ENCODE measurements at places on chromosomes 1 and 21.

GRCh38 chr1:20400341-20401177 lies 85.5 kb downstream of the CAMK2N1 start:
- DNase-seq: no peak

DNA sequence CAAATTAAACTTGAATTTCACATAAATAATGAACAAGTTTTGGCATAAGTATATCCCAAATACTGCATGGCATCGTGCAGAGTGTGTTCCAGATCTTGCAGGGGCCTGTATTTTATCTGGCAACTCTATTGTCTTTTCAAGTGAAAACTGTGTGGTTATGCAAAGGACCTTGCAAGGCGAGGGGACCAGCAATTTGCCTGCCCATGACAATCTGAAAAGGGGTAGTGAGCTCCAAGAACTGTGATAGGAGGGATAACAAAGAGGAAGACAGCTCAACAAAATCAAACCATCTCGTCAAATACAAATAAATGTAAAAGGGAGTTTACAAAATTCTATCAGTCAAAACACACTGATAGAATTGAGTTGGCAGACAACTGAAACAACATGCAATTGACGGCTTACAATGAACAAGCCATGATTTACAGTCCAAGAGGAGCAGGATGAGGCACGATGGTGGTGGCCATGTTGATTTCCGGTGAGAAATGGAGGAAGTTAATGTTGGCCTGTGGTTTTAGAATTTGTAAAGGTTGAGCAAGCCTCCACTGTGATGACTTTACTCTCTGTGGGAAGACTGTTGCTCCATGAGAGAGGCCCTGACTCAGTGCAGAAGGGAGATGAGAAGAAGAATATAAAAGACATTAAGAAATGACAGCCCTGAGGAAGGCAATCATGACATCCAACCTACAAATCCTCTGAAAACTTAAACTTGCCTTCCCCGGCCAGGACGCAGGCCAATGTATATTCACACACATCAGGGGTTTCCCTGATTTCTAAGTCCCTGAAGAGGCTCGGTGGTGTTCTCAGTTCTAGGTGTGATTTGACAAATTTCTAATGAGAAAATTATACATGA lies 132.2 kb downstream of the ADSS2 start:
- no peak for DNase-seq

GRCh38 chr1:192730198-192730597 lies 78.6 kb upstream of the RGS2 start:
- DNase-seq: no peak

DNA sequence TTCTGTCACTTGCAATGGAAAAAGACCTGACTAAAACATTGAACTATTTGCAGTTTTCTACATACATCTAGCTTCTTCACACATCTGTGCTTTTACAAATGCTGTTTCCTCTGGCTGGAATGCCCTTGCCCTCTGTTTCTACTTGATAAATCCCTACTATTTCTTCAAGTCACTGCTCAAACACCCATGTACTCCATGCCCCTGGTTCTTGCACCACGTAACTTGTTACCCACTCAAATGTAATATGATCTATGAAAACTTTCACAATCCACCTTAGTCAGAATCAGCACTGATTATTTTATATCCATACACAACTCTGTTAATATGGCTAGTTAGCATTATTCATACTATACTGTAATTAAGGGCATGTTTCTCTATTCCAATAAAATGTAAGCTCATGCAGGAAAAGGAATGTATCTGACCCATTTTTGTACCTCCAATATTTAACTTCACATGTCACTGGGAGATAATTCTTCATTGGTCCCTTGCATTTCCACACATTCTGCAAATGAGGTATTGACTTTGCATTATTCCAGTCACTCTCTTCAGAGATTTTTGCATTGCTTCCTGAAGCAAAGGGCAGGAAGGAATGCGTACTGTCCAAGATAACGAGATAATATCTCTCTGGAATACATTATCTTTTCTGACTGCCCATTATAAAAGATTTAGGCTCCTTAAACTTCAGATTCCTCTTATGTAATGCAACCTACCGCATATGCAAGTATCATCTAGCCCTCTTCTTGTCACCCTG lies 158.3 kb downstream of the COL24A1 start:
- DNase-seq: no peak

DNA sequence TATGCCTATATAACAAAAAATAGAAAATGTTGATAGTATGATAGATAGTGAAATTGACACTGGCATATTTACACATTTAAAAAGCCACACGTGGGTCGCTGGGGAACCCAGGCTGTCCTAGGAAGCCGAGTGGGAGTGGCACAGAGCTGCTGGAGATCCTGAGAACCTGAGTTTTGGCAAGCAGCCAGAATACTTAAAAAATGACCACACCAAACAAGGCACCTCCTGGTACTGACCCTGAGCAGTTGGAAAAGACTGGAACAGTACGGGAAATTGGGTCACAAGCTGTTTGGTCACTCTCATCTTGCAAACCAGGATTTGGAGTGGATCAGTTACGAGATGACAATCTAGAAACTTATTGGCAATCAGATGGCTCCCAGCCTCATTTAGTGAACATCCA lies 111.5 kb downstream of the ZFYVE9 start:
- DNase-seq: no peak

DNA sequence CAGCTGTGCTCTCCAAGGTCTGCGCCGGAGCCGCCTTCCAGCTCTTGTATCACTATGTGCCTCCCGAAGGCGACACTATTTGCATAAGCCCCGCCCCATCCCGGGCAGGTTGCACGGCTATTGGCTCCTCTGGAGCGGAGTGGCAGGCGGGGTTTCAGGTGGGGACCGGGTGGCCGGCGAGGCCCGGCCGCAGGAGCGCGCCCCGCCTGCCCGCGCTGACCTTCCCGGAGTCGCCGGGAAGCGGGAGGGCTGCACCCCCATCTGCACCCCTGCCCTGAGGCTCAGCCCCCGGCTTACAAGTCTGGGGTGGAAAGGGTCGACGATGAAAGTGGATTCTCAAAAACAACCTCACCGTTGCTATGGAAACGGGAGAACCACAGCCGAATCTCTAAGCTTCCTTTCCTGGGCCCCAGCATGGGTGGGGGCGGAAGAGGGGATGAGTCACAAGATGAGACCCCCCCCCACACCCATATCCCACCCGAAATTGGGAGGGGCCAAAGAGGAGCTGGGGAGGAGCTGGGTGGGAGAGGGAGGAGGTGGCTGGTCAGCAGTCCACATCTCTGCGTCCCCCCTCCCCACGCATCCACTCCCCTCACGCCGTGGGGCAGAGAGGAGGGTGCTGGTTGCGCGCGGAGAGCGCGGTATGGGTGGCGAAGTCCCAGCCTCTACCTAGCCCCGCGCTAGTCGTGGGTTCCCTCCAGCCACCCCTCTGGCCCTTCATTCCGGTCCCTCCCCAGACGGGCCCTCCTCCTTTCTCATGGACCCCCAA lies at the start of gene HPCAL4:
Gene HPCAL4, minus strand, starts transcription at position 51 of the 769 bp plus-strand sequence. CDS start 6,830 bp downstream, outside the sequence.
- DNase-seq: peak; percentile 60

DNA sequence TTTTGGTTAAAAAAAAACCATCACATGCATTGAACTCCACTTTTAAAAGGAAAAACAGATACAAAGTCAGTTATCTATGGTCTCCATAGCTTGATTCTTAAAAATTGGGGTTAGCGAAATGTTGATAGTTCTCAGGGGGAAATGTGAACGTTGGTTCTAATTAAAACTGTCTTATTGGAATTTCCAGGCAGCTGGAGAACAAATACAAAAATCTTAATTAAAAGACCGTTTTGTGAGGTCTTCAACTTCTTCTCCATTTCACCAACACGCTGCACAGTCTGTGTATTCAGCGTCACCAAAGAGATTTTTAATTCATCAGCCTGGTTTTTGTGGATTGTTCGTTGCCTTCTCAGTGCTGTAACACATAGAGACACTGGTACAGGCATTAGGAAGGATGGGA lies 99.3 kb upstream of the COA6 start:
- DNase-seq: no peak

DNA sequence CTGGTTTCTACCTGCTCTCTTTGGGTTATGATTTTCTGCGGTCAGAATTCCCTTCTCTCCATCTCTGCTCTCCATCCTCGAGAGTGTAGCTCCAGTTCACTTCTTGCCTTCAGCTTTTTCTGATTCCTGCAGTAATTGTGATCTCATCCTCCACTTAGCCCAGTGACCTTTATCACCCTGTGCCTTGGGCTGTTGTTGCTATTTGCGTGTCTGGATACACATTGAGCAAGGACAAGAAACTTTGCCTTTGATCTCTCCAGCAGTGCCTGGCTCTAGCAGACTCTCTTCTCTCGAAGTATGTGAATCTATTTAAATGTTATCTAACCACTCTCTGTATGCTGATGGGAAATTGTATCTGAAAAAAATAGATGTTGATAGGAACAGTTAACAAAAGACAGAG lies 76.4 kb upstream of the MARK1 start:
- no peak for DNase-seq

GRCh38 chr1:206589206-206589605 lies 23.1 kb downstream of the EIF2D start:
- DNase-seq: no peak

GRCh38 chr1:17837233-17838030 lies 82.3 kb downstream of the ACTL8 start:
- no peak for DNase-seq
